GF-D8 (cell line): ENCODE measurements at places on chromosomes 2 and 18.

- DNase-seq, result no peak
These were observed 583.4 kb upstream of the LRRTM1 start for GRCh38 chr2:80887841-80888378.

GRCh38 chr2:166651991-166652390 is 157.9 kb upstream of the SCN7A start:
- no peak for DNase-seq

GRCh38 chr2:1967242-1968208 is 223.2 kb upstream of the PXDN start:
- no peak for DNase-seq

DNA sequence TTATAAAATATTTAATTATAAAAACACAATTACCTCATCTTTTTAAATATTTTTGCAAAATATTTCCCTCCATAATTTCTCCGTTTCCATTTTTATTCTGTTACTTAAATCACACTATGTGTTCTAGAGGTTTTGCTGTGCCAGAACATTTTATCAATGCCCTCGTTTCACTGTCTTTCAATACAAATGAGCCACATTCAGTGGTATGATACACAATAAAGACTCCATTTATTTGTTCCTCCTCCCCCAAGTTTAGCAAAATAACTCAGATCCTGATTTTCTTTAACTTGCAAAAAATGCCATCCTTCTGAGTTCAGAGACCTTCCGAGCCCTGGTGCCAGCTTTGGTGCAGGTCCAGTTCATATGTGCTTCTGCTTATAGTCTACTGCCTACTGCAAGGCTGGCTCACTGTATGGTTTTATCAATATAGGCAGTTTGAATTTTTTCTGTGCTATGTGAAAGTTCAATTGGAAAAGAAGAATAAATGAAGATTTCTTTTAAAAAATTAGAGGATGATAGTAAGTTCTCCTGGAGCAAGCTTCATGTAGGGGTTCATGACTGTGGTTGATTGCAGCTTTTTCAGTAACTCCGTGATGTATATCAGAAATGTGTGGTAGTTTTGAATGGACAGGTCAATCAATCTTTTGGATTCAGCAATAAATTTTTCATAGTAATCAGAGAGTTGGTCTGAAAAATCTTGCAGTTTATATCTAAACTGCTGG is 42.5 kb downstream of the APOB start:
- DNase-seq, result no peak

GRCh38 chr2:34030273-34030672 is 431.2 kb upstream of the FAM98A start:
- DNase-seq, result no peak
